Bronchial epithelial cell (primary cell): ENCODE measurements at places on chromosomes 2 and 18. TPM values are rescaled to one million over a fixed set of nuclear protein-coding genes. Genes with fewer than 3 reads are reported as not detected.

- no peak for DNase-seq
Measured at GRCh38 chr2:493228-493627, 184.0 kb downstream of the TMEM18 start.

DNA sequence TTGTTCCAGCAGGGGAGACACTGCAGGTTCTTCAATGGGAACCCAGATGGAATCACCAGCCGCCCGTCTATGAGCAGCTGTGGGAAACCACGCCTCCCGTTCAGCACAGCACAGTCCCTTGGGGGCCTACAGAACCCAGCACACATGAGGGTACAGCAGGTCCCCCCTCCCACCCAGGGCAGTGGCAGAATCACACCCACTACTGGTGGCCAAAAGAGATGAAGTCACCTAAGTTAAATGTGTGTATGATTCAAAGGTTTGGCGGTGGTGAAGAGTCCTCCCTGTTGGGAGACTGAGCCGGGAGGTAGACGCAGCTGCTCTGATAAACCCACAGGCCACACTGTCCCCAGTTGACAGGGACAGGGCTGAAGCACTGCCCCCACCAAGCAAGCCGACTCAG, 44.3 kb downstream of the L3MBTL4 start:
- no peak for DNase-seq

DNA sequence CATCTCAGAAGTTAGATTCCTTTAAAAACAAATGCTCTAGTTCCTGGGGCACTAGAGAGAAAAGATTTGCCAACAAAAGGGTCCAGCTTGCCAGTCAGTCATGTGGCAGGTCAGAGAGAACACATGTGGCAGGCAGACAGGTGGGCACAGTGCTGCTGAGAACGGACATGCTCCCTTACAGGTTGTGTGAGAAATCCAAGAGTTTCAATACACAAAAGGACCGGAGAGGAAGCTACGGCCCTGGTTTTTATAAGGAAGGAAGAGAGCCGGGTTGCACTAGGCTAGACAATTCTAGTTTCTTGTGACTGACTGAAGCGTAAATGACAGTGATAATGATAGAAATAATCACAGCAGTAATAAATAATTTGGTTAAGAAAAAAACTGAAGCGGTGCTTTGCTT, 18.3 kb downstream of the CDC42EP3 start:
- DNase-seq, result no peak

DNA sequence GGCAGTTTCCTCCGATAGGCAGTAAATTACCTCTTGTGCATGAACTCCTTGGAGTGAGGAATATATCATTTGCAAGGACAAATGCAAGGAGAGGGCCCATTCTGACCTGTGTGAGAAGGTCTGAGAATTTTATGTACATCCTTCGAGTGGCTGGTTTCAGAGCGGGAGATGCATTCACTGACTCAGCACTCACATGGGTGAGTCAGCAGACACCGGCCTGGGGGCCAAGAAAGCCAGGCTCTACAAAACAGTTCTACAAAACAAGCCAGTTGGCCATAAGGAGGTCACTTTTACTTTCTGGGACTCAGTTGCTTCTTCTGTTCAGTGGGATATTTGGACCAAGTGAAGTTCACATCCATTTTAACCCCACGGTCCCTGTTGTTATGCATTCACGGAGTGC, 35.3 kb downstream of the CYP26B1 start:
- peak; percentile 49 for DNase-seq

DNA sequence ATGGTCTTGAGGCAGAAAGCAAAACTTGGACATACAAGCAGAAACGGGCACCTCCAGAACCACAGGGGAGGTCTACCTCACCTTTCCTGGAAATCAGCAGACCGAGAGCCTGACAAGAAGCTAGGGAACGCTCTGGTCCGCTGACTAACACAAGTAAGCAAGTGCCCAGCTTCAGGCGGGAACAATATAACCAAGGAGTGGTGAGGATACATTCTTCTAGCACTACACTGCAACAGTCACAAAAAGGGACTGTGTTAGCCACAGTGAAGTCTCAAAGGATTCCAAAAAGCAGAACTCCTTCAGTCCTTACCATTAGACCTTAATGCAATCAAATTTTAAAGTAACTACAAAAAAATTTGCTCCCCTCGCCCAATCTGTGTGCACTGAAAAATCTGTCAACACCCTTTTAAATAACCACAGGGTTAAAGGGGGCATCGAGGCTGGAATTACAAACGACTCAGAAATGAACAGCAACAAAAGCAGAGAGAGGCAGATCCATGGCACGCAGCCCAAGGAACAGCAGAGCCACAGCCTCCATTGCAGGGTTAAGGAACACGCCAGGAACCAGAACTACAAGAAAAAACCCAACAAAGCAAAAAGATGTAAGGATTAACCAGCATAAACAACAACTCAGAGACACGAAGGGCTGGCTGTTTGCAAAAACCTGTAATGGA, 7.1 kb downstream of the THAP4 start:
- DNase-seq, result no peak

GRCh38 chr2:160267022-160267421, 67.0 kb upstream of the ITGB6 start:
- DNase-seq, result no peak

GRCh38 chr2:67838205-67838604, 224.6 kb downstream of the C1D start:
- no peak for DNase-seq

The NEB gene
- total RNA-seq, result 0.26 and 0.90 TPM in 2 replicates

The CTAGE1 gene
- under 0.01 TPM in 1 of 2 replicates, not detected in the other for total RNA-seq

- DNase-seq, result no peak
Measured at GRCh38 chr2:70942396-70943204, 6.9 kb downstream of the ATP6V1B1 start.

GRCh38 chr18:22868831-22869230, 64.3 kb upstream of the RBBP8 start:
- DNase-seq, result peak; percentile 82

The KHK gene
- total RNA-seq, result 0.53 and 0.77 TPM in 2 replicates

GRCh38 chr18:27685807-27686412, 491.0 kb downstream of the CDH2 start:
- peak; percentile 33 for DNase-seq

DNA sequence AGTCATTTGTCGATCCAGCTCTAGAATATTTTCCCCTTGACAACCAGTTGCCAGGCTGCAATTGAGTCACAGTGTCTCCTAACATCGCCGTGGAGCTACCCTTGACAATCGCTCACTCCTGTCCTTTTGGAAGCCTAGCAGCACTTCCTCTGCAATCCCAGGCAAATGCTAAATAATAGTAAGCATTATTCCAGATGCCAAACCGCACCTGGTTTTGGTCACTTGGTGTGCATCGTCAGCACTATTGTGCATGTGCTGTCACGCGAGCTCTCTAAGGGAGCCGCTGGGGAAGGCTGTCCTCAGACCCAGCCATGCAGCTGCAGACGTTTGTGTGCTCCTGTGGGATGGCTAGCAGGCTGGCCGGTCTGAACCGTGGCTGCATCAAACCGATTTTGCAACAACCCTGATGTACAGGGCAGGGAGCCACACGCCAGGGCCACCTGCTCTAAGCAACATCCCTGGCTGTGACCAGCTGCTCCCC, 549.5 kb upstream of the ID2 start:
- DNase-seq, result no peak

DNA sequence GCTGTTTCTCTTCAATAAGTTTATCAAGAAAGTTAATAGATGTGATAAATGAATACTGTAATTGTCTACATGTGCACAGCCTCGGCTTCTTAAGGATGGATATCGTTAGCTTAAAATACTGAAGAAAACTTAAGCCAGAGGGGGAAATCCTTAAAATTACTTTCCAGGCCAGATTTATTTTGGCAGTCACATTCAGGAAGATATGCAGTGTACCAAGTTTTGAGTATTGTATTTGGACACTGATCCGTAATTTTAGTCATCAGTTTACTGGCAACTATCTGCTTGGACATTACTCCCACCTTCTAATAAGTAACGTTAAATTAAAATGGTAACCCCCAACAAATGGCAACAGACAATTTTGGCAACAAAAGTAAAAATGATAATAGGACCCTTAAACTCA, 770.0 kb upstream of the ZEB2 start:
- no peak for DNase-seq

DNA sequence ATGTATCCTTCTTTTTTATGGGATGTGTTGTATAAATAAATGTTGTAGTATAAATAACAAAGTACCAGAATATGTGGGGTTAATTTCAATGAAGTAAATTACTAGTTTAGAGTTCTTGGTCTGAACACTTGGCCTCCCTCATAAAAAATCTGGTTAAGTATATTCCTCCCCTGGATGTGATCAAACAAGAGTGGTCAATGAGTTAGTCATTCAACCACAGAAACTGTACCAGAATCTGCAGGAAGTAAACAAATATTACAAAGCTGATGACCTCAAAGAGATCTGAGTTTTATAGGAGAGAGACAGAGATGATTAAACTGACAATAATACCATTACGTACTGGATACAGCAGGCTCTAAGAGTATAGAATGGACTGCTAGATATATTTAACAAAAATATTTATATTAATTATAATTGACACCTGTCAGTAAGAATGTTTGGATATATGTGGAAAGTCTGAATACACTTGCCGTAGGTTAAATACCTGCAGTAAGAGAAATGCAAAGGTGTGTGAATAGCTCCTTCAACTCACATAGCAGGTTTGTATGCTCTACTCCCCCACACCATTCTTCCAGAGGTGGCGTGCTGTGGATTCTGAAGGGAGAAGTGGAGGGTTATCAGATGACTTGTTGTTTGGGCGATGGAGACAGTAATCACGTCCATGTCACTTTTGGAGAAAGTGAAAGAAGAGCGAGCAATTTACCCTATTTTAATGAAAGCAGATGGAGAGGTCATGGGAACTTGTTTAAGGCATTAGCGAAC, 108.3 kb upstream of the LRATD1 start:
- DNase-seq, result peak; percentile 96

GRCh38 chr2:151733771-151734672, at the start of gene NEB:
TSS of gene NEB (minus strand) at chr2:151734476. CDS start at chr2:151733156, 1,320 bp downstream.
- no peak for DNase-seq

- peak; percentile 10 for DNase-seq
Measured at GRCh38 chr2:232008907-232009638, 47.6 kb downstream of the DIS3L2 start.

DNA sequence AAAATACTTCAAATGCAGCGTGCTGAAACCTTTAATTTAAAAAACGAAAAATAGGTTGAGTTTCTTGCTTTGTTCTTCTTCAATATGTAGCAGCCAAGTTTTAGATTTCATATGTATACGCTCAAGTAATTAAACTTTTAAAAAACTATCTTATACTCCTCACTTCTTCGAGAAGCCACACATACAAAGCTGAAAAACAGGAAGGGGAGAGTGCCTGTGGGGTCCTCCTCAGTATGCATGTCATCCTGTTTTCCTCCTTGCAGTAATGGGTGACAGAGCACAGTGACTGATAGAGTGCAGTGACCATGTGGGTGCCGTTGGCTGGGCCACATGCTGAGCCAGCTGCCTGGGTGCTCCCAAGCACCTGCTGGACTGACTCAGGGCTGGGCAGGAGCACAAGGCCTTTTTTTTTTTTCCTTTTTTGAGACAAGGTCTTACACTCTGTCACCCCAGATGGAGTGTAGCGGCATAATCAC, 33.3 kb downstream of the UXS1 start:
- no peak for DNase-seq

GRCh38 chr2:53697686-53698085, 69.9 kb upstream of the CHAC2 start:
- no peak for DNase-seq

The LRP2 gene
- not detected in 2 replicates for total RNA-seq

DNA sequence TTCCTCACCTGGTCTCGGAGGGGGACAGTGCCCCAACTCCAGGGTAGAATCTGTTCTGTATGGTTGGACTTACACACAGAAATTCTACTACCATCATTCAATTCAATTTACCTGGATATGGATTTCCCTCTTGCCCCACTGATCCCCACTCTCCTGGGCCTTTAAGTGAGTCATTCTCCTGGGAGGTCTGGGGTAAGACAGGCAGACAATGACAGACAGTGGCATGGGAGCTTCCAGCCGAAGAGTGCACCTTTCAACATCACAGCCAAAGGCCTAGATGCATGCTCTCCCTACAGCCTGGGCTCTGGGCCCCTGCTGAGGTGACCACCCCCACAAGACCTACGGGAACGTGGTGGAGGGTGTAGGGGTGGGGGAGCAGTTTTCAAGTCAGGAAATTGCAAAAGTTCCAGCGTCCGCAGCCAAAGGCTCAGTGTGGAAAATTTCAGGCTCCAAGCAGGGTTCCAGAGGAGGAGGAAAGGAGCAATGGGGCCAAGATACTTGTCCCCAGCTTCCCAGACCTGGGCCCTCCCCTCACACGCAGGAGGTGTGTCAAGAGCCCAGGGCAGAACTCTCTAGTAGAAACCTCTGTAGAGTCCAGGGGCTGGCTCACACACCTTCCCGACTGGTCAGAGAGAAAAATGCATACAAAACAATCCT, 296.4 kb downstream of the CYP26B1 start:
- no peak for DNase-seq

GRCh38 chr2:221156062-221156734, 415.9 kb downstream of the EPHA4 start:
- peak; percentile 2 for DNase-seq

- DNase-seq, result no peak
Measured at GRCh38 chr2:105294046-105294445, 35.5 kb downstream of the TGFBRAP1 start.

The CABYR gene
- 0.79 and 0.90 TPM in 2 replicates for total RNA-seq

DNA sequence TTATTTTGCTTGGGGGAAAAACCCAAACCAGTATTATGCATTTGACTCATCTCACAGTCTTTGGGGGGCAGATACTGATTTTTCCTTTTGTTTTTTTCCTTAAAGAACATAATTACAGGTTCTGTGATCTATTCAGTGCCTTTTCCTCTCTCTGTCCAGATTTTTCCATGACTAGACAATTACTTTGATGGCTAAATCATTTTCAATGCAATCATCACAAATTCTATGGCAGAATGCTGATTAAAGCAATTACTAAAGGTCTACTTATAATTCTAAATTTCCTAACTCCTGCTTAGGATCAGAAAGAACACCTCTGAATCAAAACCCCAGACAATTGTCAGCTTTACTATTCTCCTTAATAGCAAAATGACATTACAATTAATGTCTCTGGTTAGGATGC, 38.8 kb downstream of the POLR1A start:
- no peak for DNase-seq

DNA sequence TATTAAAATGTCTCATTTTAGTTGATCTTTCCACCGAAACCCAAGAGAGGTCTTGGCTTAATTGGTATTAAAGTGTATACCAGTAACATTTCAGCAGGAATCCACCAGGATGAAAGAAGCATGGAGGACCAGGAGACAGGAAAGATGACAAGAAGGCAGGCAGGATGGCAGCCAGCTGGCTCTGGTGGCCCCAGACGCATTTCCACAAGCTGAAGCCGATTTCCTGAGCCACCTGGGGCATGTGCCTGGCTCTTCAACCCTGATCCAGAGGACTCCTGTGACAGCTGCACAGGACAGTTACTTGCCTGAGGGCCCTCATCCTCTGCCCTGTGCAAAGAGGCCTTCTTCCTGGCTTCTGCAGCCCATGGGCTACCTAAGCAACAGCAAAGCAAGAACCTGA, 56.9 kb upstream of the NFU1 start:
- no peak for DNase-seq

The IL36G gene
- 0.51 TPM in 1 of 2 replicates, not detected in the other for total RNA-seq

The SERPINB12 gene
- total RNA-seq, result 0.53 and 1.4 TPM in 2 replicates

- peak; percentile 33 for DNase-seq
Measured at GRCh38 chr18:6682437-6683111, 46.9 kb upstream of the ARHGAP28 start.

GRCh38 chr18:29383311-29384273, 1206.7 kb upstream of the CDH2 start:
- no peak for DNase-seq

- no peak for DNase-seq
Measured at GRCh38 chr2:28178946-28179345, 213.7 kb upstream of the FOSL2 start.

The IL36A gene
- 6.3 and 11.5 TPM in 2 replicates for total RNA-seq

The NTSR2 gene
- total RNA-seq, result not detected in 2 replicates

The C2orf66 gene
- under 0.01 and 0.38 TPM in 2 replicates for total RNA-seq

The SNED1 gene
- 0.26 and 0.38 TPM in 2 replicates for total RNA-seq

The EVX2 gene
- not detected in 2 replicates for total RNA-seq
